ENCODE measurements at places on chromosomes 16 and 17. TPM values are rescaled to one million over a fixed set of nuclear protein-coding genes. Genes with fewer than 3 reads are reported as not detected.

The LRRC37A3 gene
- total RNA-seq = 21.8 TPM

The CRYM gene
- total RNA-seq = not detected

The SSTR5 gene
- not detected for total RNA-seq

The COG1 gene
- 40.8 TPM for total RNA-seq

The PIRT gene
- total RNA-seq = not detected
